Stimulated activated memory B cell treated with anti-CD40 and anti-IgM and Interleukin-4, amounts not matched to agents 10 μg/mL and 1 μg/mL and 100 μg/mL, for 72 hours (primary cell): ENCODE measurements at places on chromosomes 5 and 9.
A peak's percentile ranks its signal among the peaks of the same experiment; 100 is the strongest.

DNA sequence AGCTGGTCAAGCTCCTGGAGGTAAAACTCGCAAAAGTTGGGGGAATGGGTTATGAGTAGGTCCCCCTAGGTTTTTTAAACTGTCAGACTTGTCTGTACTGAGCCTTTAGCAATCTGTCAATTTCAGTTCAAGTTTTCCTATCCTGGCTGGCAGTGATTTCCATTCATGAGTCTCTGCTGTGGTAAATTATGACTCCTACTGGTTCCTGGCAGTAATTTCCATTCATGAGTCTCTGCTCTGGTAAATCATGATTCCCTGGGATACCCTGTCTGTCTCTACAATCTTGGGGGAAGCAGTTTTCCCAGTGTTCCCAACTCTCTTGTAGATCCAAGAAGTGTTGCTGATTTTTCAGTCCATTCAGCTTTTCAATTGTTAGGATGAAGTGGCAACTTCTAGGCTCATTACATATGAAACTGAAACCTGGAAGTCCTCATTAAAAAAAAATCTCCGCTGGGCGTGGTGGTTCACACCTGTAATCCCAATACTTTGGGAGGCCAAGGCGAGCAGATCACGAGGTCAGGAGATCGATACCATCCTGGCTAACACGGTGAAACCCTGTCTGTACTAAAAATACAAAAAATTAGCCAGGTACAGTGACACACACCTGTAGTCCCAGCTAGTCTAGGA, 91.3 kb upstream of the GPBP1 start:
- no peak for ATAC-seq

DNA sequence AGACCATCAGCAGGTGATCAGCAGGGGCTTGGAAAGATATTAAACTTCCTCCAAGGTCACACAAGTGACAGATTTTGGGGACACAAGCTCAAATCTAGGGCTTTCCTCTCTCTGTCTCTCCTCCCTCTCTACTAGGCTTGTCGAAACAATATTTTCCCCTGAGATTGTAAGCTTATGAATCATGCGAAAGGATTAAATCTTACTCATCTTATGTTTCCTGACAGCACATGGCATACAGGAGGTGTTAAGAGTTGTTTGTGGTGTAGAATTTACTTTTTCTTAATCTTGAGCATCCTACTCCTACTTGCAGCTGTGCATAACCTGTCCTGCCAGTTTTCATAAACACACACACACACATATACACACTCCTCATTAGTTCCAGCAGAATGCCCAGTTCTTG, 186.3 kb downstream of the MARCHF11 start:
- ATAC-seq, result no peak

- ATAC-seq, result no peak
Observed at GRCh38 chr5:150140830-150141229, 14.8 kb downstream of the PDGFRB start.

DNA sequence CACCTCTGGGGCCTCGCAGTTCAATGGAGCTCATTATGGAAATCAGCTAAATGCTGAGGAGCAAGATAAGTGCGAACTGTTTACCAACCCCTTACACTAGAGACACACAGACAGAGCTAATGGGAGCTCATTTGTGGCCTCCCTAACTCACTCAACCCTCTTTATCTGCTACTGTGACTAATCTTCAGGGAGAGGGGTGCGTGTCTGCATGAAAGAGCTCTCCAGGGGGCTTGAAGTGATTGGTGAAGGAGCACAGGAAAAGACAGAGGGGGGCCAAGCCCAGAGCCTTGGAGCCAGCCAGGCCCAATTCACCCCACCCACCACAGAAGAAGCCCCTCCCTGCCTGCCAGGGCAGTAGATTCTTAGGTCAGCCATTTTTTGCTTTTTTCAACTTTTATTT, 466.8 kb upstream of the BRINP1 start:
- no peak for ATAC-seq

- ATAC-seq, result no peak
Observed at GRCh38 chr5:149731332-149731616, 1.2 kb downstream of the PPARGC1B start.

GRCh38 chr5:36606428-36607113, at the start of gene SLC1A3:
Gene SLC1A3, plus strand, starts transcription at chr5:36606606. Its CDS starts 1,818 bp downstream, at chr5:36608424.
- peak; percentile 84 for ATAC-seq

GRCh38 chr9:133692364-133692985, 45.7 kb downstream of the SARDH start:
- ATAC-seq, result no peak

GRCh38 chr5:103271570-103272289, 13.2 kb downstream of the MACIR start:
- no peak for ATAC-seq

- no peak for ATAC-seq
Observed at GRCh38 chr5:102591650-102592049, 92.8 kb upstream of the SLCO6A1 start.

DNA sequence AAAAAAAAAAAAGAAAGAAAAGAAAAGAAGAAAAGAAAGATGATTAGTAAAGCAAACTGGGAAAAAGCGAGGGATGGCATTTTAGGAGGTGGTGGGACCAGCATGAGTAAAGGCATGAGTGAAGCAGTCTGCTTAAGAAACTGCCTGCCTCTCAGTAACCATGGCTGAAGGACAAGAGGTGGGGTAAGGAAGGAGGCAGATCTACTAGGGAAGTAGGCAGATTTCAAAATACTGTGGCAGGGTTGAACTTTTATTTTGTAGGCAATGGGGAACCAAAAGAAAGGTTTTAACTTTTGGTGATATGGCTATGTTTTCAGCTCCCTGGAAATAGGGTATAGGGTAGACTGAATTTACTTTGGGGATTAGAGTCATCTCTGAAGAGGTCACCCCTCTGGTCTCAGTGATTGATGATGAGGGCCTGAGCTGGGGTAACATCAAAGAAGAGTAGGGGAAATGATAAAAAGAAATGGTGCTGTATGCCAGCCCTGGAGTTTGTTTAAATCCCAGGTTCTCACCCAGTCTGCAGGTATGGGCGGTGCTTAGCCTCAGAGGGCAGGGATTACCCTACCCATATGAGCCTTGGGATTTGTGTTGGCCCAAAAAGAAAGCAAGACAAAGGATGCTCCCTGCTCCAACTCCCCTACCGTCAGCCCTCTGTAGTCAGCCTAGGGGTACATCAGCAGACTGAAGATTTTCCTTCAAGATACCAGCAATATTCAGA, 316.2 kb downstream of the CWC27 start:
- ATAC-seq, result peak; percentile 24
